ENCODE measurements at places on chromosomes 6 and 20. TPM values are rescaled to one million over a fixed set of nuclear protein-coding genes. Genes with fewer than 3 reads are reported as not detected.

PTCRA gene
- total RNA-seq: not detected

DNA sequence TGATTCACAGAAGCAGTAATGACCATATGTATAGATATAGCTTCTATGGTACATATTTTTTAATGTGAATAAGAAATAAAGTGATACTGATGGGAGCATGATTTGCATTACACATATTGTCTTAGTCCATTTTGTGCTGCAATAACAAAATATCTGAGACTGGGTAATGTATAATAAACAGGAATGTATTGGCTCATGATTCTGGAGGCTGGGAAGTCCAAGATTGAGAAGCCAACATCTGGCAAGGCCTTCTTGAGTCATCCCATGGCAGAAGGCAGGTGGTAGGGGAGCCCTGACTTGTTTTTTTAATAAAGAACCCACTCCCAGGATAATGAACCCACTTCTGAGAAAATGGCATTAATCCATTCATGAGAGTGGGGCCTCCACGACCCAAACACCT lies 185.6 kb upstream of the RREB1 start:
- no peak overlapping the region for H3K4me3 ChIP-seq
- DNase-seq: no peak
- H3K36me3 ChIP-seq: no peaks in the 10 kb centered on the region
- H3K27me3 ChIP-seq: no peaks in the 10 kb centered on the region
- no peak overlapping the region for H3K27ac ChIP-seq
- H3K4me1 ChIP-seq: peaks cover 23% of the 10 kb centered on the region

GRCh38 chr6:170444056-170444591 lies 109.0 kb downstream of the PSMB1 start:
- H3K27ac ChIP-seq: no peak overlapping the region
- no peak overlapping the region for H3K4me3 ChIP-seq
- no peaks in the 10 kb centered on the region for H3K36me3 ChIP-seq
- DNase-seq: no peak

PRR3 gene
- total RNA-seq: 10.4 TPM

GRCh38 chr6:154614101-154614500 lies 103.6 kb upstream of the CNKSR3 start:
- H3K4me1 ChIP-seq: peaks cover 50% of the 10 kb centered on the region
- H3K27ac ChIP-seq: no peak overlapping the region
- no peak for DNase-seq
- no peak overlapping the region for H3K4me3 ChIP-seq
- no peaks in the 10 kb centered on the region for H3K27me3 ChIP-seq
- no peaks in the 10 kb centered on the region for H3K36me3 ChIP-seq

DNA sequence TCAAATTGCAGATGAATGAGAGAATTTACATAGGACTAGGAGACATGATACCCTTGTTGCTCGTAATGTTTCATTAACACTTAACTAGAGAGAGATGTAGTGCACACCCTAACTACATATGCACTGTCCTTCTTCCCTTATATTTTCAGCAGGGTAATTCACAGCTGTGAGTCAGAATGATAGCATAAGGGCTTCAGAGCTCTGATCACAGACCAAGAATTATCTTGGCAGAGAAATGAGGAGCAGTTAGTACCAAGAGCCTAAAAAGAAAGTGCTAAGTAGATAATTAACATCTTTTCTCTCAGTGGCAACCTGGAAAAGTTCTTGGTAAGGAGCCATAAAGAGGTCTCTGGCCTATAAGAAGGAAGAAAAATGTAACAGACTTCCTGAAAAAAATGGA lies 35.8 kb downstream of the GRIK2 start:
- H3K36me3 ChIP-seq: no peaks in the 10 kb centered on the region
- no peaks in the 10 kb centered on the region for H3K4me1 ChIP-seq

EPHA7 gene
- 0.26 TPM for total RNA-seq

GRCh38 chr6:34237722-34238584 lies 1.3 kb downstream of the HMGA1 start:
- peak overlapping the region; percentile 55 for H3K4me3 ChIP-seq
- peak; percentile 47 for DNase-seq
- H3K36me3 ChIP-seq: no peaks in the 10 kb centered on the region

RAB44 gene
- 0.26 TPM for total RNA-seq

SMLR1 gene
- 0.52 TPM for total RNA-seq

DNA sequence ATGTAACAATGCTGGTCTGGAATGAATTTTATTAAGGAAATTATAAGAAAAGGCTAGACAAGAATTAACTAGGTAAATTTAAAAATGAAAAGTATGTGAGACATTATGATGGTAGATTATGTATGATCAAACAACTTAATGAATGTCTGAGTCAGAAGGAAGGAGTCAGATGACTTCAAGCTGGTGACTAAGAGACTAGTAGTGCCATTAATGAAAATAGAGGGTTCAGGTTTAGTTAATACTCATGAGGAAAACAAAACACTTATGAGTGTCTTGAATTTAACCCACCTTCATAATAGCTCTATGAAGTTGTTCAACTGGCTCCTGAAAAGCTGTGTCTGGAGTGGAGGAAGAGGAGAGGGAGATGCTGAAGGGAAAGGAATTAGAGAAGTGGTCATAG lies 256.3 kb downstream of the ADGRB3 start:
- no peaks in the 10 kb centered on the region for H3K4me1 ChIP-seq
- H3K27me3 ChIP-seq: no peaks in the 10 kb centered on the region
- no peaks in the 10 kb centered on the region for H3K36me3 ChIP-seq
- DNase-seq: no peak

DNA sequence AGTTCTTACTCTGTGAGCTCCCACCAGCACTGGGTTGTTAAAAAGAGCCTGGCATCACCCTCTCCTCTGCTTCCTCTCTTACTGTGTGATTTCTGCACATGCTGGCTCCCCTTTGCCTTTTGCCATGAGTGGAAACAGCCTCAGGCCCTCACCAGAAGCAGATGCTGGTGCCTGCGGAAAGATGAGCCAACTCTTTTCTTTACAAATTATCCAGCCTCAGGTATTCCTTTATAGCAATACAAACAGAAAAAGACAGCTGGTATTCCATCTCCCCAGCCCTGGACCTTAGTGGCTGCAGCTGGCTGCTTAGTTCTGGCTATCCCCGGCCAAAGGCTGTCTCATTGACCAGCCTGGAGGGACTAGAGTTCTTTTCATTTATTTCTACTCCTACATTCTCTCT lies 129.1 kb downstream of the IMPG1 start:
- DNase-seq: no peak
- H3K27ac ChIP-seq: no peak overlapping the region
- H3K36me3 ChIP-seq: no peaks in the 10 kb centered on the region
- H3K4me3 ChIP-seq: no peak overlapping the region

PRL gene
- not detected for total RNA-seq

CASS4 gene
- 0.52 TPM for total RNA-seq

DNA sequence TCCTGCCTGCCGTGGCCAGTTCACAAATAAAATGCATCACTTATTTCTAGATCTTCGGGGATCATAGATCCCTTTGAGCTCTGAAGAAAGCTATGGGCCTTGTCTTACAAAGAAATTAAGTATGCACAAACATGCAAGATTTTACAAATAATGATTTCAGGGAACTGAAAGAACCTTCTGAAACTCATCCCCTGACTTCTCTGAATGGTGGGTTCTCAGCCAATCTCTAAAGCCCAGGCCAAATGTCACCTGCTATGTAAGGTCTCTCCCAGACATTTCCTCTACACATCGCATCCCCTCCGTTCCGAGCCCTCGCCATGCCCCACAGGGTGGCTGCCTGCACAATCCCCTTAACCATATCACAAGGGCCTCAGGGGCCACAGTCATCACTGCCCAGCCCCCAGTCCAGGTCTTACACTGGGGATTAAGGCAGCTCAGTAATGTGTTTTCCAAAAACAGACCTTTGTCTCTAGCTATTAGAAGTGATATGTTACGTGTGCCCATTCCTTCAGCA lies 16.1 kb upstream of the ANKRD60 start:
- no peak overlapping the region for H3K27ac ChIP-seq
- no peak for DNase-seq
- H3K27me3 ChIP-seq: no peaks in the 10 kb centered on the region

- DNase-seq: no peak
- no peak overlapping the region for H3K4me3 ChIP-seq
- H3K4me1 ChIP-seq: no peaks in the 10 kb centered on the region
- H3K27ac ChIP-seq: no peak overlapping the region
- no peaks in the 10 kb centered on the region for H3K27me3 ChIP-seq
Observed at GRCh38 chr6:91697010-91697695, 1110.3 kb upstream of the MAP3K7 start.

- no peaks in the 10 kb centered on the region for H3K27me3 ChIP-seq
- H3K4me1 ChIP-seq: peaks cover 18% of the 10 kb centered on the region
- DNase-seq: no peak
- no peaks in the 10 kb centered on the region for H3K36me3 ChIP-seq
- H3K4me3 ChIP-seq: no peak overlapping the region
- no peak overlapping the region for H3K27ac ChIP-seq
Observed at GRCh38 chr6:1851681-1852456, 242.2 kb downstream of the FOXC1 start.

DNA sequence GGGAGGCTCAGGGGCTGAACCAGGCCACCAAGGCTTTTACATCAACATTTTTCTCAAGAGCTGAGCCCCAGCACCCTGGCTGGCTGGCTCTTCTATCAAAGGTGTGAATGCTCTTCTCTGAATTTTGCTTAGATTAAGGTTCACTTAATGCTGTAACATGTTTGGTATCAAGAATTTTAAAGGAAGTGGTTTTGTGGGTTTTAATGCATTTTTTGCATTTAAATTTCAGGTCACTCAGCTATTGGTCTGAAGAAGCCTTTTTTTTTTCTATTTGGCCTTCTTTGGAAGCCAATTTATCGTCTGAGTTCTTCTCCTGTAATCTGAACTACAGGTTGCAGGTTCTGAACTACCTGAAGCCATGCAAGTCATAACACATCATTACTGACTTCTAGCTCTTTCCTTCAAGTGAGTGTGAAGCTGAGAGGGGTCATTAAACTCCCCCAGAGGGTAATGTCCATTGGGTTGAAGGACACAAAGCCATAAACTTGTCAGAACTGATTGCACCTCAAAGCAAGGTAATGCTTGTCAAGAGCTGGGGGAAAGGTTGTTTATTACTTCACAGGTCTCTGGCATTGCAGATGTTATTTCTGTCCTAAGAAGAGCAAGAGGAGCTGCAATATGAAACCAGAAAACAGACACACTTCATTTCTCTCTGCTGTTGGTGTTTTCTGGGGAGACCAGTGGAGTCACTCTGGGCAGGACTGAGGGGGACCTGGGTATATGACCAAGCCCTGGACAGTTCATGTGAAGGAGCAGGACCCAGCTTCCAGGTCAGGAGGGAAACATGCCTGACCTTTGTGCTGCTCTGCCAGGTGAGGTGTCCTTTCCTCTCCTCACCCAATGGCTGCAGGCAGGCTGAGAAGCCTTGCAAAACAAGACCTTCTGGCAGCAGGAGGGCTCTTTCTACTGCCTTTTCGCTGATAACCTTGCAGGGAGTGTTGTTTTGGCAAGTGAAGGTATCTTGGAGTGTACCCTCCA lies 26.1 kb upstream of the NEDD9 start:
- H3K27me3 ChIP-seq: no peaks in the 10 kb centered on the region
- H3K4me1 ChIP-seq: peaks cover 15% of the 10 kb centered on the region
- no peak for DNase-seq

GRCh38 chr6:36852481-36853147 lies 13.4 kb upstream of the CPNE5 start:
- no peak overlapping the region for H3K27ac ChIP-seq
- H3K4me3 ChIP-seq: no peak overlapping the region
- H3K4me1 ChIP-seq: peaks cover 22% of the 10 kb centered on the region
- no peaks in the 10 kb centered on the region for H3K27me3 ChIP-seq

DNA sequence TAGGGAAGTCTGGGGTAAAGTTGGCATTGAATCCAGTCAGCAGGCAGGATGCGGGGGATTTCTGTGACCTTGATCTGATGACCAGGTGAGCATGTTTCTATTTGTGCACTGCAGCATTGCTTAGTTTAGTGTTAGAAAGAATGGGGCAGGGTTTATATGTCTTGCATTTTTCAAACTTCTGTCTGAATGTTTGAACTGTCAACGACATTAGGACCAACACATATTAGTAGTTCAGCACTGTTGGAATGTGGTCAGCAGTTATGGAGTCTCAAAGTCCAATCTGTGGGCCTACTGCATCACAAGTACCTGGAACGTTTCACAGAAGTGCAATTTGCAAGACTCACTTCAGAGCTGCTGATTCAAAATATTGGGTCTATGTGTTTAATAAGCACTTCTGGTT lies 276.6 kb upstream of the BMP2 start:
- no peaks in the 10 kb centered on the region for H3K4me1 ChIP-seq
- H3K36me3 ChIP-seq: no peaks in the 10 kb centered on the region
- H3K27ac ChIP-seq: no peak overlapping the region
- H3K27me3 ChIP-seq: no peaks in the 10 kb centered on the region

DNA sequence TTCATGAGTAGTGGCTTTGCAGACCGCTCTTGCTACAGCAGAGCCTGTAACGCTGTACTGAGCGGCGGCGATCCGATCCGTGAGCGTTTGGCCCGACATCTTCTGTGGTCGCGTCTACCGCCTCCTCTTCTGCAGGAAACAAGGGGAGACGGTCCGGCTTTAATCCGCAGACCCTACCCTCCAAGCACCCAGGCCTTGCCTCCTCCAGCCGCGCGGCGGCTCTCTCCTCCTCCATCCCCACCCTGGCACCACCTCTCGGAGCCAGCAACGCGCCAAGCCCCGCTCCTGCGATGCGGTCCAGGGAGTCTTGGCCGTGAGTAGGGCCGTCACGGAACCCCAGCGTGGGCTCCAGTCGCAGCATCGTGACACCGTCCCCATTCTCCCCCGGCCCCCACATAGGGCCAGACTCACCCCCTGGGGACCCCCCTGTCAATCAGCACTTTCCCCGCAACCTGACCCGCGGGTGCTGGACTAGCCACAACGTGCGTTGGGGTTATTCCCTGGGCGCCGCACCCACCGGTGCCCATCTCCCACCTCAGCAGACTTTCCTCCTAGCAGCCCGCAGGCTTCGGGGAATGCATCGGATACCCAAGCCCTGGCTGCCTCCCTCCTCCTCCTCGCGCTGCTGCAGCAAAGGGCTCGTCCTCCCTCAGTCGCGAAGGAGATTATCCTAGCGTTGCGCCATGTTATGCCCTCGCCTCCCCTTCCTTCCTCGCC lies 914 bp downstream of the SNAP91 start:
- peak overlapping the region; percentile 43 for H3K4me3 ChIP-seq
- H3K4me1 ChIP-seq: peaks cover 18% of the 10 kb centered on the region
- no peaks in the 10 kb centered on the region for H3K36me3 ChIP-seq
- H3K27ac ChIP-seq: no peak overlapping the region
- peaks cover 10% of the 10 kb centered on the region for H3K27me3 ChIP-seq
- peak; percentile 13 for DNase-seq

CENPW gene
- total RNA-seq: not detected

GPLD1 gene
- 0.66 TPM for total RNA-seq

DNA sequence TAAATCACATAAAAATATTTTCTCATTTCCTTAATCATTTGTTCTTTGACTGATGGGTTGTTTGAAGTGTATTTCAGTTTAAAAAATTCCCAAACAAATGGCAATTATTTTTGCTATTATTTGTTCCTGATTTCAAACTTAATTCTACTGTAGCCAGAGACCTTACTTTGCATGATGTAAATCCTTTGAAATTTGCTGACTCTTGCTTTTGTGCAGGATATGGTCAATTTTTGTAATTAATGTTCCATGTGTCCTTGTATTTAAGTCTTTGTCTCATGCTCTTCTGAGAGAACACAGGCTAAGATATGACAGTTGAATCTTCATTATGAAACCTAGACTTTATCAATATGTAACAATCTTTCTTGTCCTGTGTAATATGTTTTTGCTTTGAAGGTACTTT lies 295.0 kb upstream of the CHD6 start:
- H3K27me3 ChIP-seq: no peaks in the 10 kb centered on the region
- no peak overlapping the region for H3K4me3 ChIP-seq
- H3K27ac ChIP-seq: no peak overlapping the region
- no peaks in the 10 kb centered on the region for H3K36me3 ChIP-seq
- no peaks in the 10 kb centered on the region for H3K4me1 ChIP-seq
